ENCODE measurements at places on chromosomes 5 and 9.

GRCh38 chr5:122053181-122054109, 24.6 kb downstream of the LOX start:
- DNase-seq, result no peak

GRCh38 chr5:2201011-2201410, 318.3 kb upstream of the IRX4 start:
- no peak for DNase-seq

DNA sequence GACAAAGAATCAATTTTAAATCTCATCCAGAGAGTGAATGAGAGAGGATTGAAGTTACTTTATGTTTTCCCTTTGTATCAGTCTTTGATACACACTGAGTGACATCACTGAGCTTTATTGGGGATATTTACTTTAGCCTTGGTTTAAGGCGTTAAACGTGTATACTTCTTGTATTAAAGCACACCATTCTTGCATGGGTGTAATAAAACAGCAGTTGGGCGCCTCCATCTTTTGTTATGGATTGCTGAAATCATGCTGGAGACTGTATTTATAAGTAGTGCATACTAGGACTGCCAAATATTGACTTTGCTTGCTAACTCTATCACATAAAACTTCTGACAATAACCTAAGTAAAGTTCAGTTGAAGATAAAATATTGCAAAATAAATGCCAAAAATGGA, 1755.8 kb upstream of the WWC1 start:
- DNase-seq, result no peak

- no peak for DNase-seq
Measured at GRCh38 chr9:101536938-101537337, 3.3 kb downstream of the RNF20 start.

- DNase-seq, result no peak
Measured at GRCh38 chr9:89811886-89812450, 207.2 kb downstream of the GADD45G start.

DNA sequence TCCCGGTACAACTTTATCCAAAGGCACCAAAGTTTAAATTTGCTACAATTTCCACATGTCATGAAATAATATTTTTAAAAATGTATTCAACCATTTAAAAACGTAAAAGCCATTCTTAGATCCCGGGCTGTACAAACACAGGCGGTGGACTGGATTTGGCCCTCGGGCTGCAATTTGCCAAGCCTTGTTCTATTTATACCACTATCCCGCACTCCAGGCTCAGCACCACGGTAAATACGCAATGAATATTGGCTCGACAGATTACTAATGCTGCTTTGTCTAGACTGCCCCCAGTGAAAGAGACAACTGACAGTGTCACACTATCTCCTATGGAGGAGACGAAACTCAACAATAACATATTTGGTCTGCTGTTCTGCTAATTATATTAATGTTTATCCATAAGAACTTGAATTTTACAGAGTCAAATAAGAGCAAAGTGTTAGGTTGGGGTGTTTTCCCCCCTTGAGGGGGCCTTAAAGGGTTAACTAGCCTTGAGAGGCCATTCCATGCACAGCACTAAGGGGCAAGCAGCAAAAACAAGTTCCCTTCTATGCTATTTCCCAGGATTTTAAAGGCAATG, 98.1 kb downstream of the MARCHF11 start:
- no peak for DNase-seq

All from BJ (cell line).